ENCODE measurements at places on chromosomes 6 and 20.

- no peak for DNase-seq
Measured at GRCh38 chr6:167501831-167502385, 177.0 kb downstream of the TTLL2 start.

- no peak for DNase-seq
Measured at GRCh38 chr6:148414836-148415235, 72.2 kb downstream of the SASH1 start.

DNA sequence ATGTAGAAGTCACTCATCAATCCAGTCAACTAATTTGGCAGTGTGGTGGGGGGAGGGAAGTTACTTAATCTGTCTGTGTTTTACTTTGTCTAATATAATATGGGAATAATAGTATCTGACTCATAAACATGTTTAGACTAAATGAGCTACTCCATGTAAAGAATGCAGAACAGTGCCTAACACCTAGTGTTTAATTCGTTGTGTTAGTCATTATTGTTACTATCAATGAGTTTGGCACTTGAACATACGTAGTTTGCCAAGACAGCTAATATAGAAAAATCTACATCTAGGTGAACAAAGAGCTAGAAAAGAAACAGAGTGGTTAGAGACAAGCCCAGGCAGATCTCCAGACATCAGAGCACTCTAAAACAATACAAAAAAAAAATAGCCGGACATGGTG, 49.1 kb downstream of the IRAK1BP1 start:
- no peak for DNase-seq

DNA sequence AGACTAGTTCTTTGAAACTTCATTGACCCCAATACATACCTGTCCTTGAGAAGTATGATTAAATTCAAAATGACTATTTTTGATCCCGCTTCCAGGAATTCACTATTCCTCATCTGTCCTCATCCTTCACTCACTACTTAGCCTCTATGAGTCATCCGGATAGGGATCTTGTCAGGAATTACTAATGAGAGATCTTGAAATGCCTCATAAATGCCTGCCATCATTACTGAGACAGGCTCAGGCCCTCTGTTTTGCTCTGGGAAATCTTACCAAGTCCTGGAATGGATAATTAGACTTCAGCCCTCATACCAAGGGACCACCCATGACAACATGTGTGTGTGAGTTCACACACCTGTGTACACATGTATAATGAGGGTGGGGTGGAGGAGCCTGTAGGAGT, 2.8 kb upstream of the CYP24A1 start:
- no peak for DNase-seq

- no peak for DNase-seq
Measured at GRCh38 chr6:120735641-120736040, 598.6 kb downstream of the TBC1D32 start.

DNA sequence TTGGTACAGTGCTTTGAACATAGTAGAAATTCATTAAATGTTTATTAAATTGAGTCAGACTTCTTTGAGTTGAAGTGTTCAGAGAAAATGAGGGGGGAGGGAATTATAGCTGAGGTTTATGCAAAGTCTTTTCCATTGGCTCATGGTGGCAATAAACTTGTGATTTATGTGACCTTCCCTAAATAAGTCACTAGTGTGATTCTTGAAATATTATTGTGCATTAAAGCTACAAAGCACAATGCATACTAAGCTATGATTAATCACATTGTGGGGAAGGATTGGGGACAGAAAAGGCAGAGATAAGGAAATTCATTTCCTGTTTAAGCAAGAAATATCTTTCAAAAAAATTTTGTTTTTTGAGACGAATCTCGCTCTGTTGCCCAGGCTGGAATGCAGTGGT, 877.5 kb downstream of the TFAP2A start:
- no peak for DNase-seq

GRCh38 chr20:44208770-44209169, 1.8 kb downstream of the OSER1 start:
- DNase-seq: no peak

GRCh38 chr20:58436868-58437645, 48.0 kb downstream of the VAPB start:
- DNase-seq: no peak

- no peak for DNase-seq
Measured at GRCh38 chr6:54053881-54054391, 57.3 kb upstream of the MLIP start.

DNA sequence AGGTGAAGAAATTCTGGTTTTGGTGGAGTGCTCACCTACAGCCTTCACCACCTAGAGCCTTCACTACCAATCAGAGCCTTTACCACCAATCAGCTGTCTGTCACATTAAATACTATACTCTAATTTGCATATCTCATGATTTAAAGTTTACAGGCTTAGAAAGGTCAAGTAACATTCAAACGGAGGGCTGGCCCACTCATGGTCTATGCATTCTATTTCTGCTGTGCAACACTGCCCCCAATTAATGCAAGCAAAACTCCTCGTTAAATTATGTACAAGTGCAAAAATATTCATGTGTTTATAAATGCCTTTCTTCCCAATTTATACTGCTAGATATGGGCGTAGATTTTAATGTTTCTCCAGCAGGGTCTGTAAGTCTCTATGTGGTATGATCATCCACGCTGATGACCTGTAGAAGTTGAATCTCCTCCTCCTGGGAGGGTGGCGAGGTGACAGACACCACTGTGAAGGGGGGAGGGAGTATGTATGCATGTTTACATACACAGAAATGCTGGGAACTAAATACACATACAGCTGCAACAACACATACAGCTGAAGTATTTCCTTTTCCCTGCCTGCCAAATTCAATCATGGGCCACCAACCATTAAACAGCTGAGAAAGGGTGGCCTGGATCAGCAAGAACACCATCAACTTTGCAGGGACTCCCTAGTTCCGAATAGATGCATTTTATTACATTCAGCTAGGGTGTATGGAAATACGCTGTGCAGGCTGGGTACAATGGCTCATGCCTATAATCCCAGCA, 13.1 kb downstream of the RRAGD start:
- no peak for DNase-seq

DNA sequence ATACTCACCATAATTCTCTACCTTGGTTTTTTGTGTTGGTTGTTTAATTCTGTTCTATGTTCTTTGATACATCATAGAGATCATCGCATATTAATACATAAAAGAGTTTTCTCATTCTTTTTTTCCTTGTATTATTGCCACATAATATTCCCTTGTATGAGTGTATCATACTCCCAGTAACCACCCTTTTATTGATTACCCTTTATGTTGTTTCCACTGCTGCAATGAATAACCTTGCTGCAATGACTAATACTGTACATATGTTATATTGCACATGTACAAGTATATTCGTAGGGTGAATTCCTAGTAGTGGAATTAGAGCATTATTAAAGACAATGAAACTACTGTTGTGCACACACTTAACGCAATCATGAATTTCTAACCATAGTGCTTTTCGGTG, 9.1 kb upstream of the SF3B5 start:
- no peak for DNase-seq

- DNase-seq: no peak
Measured at GRCh38 chr20:48171626-48172356, 386.5 kb upstream of the SULF2 start.
